ENCODE measurements at places on chromosomes 13 and 19. TPM values are rescaled to one million over a fixed set of nuclear protein-coding genes. Genes with fewer than 3 reads are reported as not detected.

GRCh38 chr13:84994582-84994981, 804.6 kb downstream of the SLITRK6 start:
- H3K27me3 ChIP-seq = no peaks in the 10 kb centered on the region
- no peaks in the 10 kb centered on the region for H3K4me1 ChIP-seq
- H3K4me3 ChIP-seq = no peak overlapping the region
- no peaks in the 10 kb centered on the region for H3K36me3 ChIP-seq
- H3K27ac ChIP-seq = no peak overlapping the region

DNA sequence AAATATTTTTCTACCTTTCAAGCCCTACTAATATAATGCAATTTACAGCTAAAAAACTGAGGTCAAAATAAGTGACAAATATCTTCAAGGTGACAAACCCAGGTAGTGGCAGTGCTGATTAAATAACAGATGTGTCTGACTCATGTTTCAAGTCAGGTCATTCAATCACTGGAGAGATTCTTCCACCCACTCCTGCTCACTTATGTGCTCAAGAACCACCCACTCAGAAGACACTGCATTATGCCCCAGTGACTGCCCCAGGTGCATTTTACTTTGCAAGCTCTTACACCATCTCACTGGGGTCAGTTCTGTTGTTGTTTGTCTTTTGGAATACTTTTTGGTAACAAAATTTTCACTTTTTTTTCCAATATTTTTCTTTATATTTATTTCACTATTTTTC, 2.2 kb downstream of the ZNF100 start:
- H3K27me3 ChIP-seq = no peaks in the 10 kb centered on the region
- H3K36me3 ChIP-seq = peaks cover 14% of the 10 kb centered on the region
- DNase-seq = no peak
- H3K4me1 ChIP-seq = 0 out of 2 replicates have a peak, but pooled peaks cover 6% of the 10 kb centered on the region
- H3K4me3 ChIP-seq = no peak overlapping the region
- H3K27ac ChIP-seq = no peak overlapping the region

The MFSD12 gene
- 75.5 TPM for total RNA-seq

The SHISA7 gene
- 1.4 TPM for total RNA-seq

The GNG7 gene
- total RNA-seq = 5.4 TPM
